Mucosa of gallbladder (tissue), 1 donor: ENCODE measurements at places on chromosomes 2 and 18. TPM values are rescaled to one million over a fixed set of nuclear protein-coding genes. Genes with fewer than 3 reads are reported as not detected.

The ESPNL gene
- total RNA-seq, result 0.49 TPM

- no peak for DNase-seq
Measured at GRCh38 chr2:9114458-9114857, 92.2 kb upstream of the ASAP2 start.

DNA sequence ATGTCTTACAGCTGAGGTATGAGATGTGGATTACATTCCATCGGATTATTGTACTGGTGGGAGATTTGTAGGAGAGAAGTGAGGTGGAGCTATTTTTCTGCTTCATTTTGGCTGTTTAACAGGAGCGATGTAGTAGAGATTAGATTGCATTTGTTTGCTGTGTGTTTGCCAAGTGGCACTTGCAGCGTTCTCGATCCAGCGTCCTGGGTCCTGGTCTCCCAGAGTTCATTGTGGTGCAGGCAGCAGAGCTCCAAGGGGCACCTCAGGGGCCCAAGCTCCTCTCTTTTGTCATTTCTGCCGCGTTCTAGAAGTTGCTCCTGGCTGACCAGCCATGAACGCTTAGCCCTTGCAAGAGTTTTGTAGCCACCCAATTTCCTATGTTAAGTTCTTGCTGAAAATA lies 210.1 kb upstream of the APCDD1 start:
- no peak for DNase-seq

DNA sequence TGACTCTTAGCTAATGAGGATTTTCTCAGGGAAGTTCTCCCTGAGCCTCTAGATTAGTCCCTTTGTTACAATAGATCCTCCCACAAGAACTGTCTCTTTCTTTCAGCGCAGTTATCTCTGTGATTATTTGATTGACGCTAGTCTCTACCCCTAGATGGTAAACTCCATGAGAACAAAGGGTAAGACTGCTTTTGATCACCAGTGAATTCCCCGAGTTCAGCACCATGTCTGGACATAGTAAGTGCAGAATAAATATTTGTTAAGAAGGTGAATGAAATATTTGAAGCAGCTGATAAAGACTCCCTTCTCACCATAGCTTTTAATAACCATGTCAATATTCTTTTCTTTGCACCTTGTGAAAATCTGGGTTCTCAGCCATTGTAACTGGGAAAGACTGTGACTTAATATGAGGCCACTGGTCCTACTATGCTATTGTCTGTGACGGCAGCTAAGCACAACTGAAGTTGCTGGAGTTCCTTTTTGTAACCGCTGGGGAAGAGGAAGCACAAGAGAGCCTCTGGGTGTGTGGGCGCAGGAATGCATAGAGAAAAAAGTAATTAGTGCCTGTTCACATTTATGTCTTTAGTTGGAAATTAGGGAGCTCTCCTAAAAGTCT lies 214.7 kb downstream of the TGIF1 start:
- DNase-seq, result no peak

The CD207 gene
- 0.52 TPM for total RNA-seq

GRCh38 chr2:28577791-28578680 lies 82.2 kb downstream of the PLB1 start:
- DNase-seq, result no peak
